Kidney glomerular epithelial cell (primary cell): ENCODE measurements at places on chromosomes 3 and 15.

- DNase-seq: no peak
Measured at GRCh38 chr15:73387507-73388255, 18.9 kb upstream of the HCN4 start.

- no peak for DNase-seq
Measured at GRCh38 chr3:116886202-116886893, 176.8 kb downstream of the TUSC7 start.

DNA sequence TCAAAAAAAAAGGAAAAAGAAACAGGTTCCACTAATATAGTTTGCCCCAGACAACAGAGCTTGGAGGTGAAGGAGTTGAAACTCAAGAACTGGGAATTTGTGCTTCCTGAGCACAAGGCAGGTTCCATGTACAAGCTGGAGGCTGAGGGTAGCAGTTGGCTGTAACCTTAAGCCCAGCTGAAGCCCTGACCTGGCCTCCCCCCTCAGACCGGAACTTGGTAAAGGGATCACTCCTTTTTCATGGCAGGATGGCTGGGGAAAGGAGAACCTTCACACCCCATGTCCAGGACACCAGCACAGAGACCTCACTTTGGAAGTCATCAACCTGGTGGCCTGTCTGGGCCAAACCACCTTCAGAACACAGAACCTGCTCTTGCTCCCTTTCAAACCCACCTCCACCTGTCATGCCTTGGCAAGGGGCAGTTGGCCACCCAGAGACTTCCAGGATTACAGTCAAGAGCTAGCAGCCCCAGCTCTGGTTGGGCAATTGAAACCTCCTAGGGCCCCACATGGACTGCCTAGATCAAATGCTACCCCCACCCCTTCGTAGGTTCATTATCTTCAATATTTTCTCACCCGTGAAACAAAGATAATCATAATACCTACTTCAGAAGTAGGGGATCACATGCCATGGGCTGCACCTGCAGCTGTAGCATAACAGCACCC is 3.5 kb downstream of the RPL29 start:
- DNase-seq: no peak

DNA sequence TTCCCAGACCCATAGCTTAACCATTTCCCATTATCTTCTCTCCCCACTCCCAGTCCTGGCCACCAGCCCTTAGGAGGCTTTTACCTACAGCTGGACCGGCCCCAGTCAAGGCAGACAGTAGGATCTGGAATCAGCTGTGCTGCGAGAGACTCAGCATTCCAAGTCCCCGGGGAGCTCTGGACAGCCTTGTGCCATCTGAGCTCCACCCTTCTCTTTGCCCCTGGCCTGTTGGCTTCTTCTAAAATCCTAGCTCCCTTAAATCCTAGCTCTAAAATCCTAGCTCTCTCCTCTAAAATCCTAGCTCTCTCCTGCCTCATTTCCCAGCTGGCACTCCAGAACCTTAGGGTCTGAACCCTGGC is 21.3 kb downstream of the MEGF11 start:
- no peak for DNase-seq

DNA sequence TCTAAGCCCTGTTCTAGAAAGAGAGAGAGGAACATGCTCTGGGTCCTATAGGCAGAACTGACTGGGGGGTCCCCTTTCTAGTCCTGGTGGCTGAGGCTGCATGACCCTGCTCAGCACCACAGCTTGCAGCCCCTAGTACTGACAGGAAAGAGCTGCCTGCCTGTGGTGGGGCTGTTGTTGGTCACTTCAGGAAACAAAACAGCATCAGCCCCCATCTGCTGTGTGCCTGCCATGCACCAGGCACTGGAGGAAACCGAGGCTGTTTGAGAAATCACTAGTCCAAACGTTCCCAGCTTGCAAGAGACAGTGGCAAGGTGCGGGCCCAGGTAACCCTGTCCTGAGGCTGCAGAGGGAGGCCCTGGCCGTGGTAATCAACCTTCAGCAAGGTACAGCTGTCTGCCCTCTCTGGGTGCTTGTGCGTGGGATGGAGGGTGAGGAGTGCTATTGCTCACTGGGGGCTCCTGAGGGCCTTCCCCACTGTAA is 90.6 kb downstream of the IQSEC1 start:
- DNase-seq: no peak

DNA sequence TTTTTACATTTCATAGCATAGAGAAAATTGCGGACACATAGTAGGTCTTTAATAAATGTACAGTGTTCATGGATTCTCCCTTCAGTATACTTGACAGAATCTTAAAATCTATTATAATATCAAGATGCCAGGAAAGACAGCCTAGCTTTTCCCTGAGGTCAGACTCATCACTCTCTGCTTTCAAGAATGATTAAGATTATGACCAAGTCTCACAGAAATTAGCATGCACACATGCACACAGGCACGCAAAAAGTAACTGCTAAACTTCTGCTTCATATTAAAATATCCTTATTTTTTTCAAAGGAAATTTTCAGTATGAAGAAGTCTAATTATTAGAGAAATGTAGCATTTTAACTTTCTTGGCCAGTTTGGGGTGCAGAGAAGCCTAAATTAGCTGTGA is 493.8 kb upstream of the NECTIN3 start:
- no peak for DNase-seq

- DNase-seq: no peak
Measured at GRCh38 chr3:171846597-171846996, 3.4 kb downstream of the TMEM212 start.

DNA sequence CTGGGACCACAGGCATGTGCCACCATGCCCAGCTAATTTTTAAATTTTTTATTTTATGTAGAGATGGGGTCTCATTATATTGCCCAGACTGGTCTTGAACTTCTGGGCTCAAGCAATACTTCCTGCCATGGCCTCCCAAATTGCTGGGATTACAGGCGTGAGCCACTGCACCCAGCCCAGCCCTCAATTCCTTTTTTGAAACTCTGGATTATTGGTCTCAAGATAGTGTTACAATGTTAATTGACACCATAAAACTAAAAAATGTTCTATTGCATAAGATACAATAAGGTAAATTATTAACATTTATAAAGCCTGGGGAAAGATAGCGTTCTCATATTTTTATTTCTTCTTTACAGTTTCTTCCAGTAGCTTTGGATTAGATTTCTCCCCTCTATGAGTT is 3.9 kb upstream of the NFKBIZ start:
- no peak for DNase-seq

GRCh38 chr3:59150039-59150438 is 100.2 kb upstream of the CFAP20DC start:
- no peak for DNase-seq

DNA sequence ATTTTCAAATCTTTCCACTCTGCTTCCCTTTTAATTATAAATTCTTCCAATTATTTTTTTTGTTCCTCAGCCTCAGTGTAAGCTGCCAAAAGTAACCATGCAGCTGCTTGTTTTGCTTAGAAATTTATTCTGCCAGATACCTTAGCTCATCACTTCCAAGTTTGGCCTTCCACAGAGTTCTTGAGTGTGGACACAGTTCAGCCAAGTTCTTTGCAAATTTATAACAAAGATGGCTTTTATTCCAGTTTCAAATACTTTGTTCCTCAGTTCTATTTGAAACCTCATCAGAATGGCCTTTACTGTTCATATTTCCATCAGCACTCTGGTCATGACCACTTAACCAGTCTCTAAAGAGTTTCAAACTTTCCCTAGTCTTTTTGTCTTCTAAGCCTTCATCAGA is 10.3 kb downstream of the RTP1 start:
- DNase-seq: no peak

DNA sequence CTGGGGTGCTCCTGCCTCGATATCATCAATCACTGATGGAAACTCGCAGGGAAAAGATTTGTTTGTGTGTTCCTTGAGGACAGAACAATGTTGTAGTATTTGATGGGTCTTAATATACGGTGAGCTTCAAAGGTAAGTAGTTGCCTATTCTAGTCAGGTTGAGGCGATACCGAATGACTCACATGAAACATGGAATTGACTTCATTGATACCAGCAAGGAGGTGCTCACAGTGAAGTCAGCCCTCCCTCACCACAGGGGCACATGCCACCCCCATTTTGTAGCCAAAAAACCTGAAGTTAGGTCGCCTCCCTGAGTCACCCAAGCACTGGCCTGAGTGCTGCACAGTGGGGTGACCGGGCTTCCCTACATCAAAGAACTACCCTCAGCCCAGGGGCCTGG is 3.7 kb upstream of the ALDH1A3 start:
- DNase-seq: no peak

DNA sequence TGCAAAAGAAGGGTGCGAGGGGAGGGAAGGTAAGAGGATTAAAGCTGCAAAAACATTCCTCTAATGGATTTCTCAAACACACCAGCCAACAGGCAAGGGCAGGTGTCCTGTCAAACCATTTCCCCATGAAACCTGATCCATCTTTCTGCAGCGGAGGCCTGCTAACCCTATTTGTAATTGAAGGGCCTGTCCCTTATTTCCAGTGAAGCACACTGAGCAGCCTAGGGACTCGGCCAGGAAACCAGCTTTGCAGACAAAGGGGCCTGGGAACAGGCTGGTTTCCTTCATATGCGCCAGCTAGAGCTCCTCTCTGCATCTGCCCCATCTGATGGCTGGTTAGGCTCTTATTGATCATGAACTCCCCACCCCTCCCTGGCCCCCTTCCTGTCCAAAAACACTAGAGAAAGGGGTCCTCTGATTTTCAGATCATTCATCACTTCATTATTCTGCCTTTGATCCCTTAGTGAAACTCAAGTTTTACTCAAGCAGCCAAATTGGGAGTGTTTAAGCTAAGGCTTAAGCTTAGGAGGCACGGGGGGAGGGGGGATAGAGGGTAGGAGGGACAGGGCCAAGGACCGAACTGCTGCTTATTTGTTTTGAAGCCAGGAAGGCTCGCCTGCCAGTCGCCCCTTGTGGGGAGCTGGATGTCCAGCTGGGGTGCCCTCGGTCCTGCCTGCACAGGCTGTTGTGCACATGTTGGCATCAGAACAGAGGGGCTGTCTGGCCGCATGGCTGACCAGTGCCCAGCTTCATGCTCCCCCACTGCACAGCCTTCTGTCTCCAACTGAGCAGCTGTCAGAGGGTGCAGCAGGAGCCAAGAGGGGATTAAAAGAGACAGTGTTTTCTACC is 53.1 kb downstream of the BOC start:
- DNase-seq: no peak

GRCh38 chr15:69979262-69979661 is 118.5 kb downstream of the TLE3 start:
- peak; percentile 15 for DNase-seq

DNA sequence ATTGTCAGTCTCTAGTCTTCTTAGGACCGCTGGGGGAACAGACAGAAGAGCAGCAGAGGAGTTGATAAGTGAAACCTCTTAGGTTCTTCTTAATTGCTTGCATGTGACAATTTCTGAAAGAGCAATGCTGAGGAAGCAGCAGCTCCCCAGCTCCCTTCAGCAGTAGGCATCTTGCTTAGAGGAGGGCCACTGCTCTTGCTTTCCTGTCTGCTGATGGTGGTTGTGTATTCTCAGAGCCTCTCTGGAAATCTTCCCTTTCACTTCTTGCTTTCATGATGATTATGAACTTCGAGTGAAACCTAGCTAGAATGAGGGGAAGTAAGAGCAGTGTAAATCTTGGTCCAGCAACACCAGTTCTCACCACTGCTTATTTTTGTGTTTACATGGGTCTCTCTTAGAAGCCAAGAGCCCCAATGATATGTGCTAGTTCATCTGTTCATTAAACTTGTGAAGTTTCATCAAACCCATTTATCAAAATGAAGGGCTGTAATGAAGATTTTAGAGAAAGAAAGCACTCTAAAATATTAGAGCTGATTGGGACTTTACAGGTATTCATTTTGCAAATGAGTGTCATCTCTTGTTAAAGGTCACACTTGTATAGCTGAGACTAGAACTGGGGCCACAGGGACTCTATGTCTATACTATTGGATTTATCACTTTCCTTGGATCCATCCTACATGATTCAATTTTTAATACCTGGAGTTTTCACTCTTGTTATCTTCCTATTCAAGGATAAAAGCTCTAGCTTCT is 246.7 kb downstream of the LPP start:
- no peak for DNase-seq

- DNase-seq: no peak
Measured at GRCh38 chr15:67403428-67404154, 117.3 kb upstream of the C15orf61 start.

DNA sequence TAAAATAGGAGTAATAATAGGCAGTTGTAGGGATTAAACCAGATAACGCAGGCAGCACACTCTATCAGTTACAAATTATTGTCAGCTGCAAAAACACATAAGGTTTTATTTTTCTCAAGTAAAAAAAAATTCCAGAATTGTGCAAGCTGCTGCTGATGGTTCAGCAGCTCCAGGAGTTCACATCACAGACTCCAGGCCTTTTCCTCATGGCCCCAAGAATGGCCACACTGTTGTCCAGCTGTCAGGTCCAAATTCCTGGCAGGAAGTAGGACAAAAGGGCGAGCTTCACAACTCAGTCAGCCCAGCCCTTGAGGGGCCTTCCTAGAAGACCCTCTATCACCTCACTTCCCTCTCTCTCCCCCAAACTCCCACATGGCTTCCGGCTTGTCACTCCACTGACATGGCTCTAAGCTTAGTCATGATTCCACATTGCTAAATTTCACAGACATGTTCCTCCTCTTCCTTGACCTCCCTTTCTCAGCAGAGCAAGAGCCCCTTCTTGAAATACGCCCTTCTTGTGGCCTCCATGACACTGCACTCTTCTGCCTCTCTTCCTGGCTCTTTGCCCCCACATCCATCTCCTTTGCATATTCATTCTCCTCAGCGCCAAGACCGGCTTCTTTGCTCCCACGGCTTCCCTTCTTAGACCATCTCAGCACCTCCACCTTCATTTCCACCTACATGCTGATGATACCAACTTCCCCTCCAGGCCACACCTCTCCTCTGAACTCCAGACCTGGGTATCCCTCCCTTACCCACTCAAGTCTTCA is 27.4 kb upstream of the FAM174B start:
- DNase-seq: no peak

- no peak for DNase-seq
Measured at GRCh38 chr3:79314544-79314943, 453.3 kb downstream of the ROBO1 start.

- DNase-seq: no peak
Measured at GRCh38 chr15:62187425-62187824, 22.3 kb upstream of the C2CD4B start.

DNA sequence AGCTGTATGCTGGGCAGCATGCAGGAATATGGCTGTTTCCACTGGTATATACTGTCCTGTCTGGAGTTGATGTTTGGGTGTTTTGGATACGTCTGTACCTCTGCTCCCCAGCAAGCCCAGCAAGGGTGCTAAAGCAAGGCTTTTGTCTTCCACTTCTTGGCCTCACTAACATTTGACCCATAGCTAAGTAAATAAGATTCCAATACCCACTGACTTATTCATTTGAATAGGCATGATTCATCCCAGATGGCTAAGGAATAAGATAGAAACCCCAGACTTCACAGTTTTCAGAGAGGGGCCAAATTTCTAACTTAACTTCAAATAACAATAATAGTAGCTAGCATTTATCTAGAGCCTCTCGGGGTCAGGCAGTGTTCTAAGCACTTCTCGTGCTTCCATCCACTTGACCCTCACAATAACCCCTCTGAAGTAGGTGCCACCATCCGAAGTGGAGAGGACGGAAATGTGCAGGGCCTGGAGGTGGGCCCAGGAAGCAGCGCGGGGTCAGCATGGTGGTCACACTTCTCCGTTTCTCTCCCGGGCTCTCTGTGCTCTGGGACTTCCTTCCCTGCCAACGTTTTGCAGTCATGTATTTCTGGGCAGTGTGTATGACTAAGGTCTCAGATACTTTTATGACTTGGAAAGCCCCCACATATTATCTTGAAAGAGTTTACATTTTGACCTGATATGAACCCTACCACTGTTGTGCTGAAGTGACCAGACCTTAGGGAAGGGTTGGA is 39.3 kb downstream of the LRRK1 start:
- peak; percentile 26 for DNase-seq

- peak; percentile 59 for DNase-seq
Measured at GRCh38 chr15:69973102-69973714, 124.5 kb downstream of the TLE3 start.

GRCh38 chr15:85551221-85551832 is 170.9 kb downstream of the AKAP13 start:
- no peak for DNase-seq
